GM23338 (cell line): ENCODE measurements at places on chromosomes 12 and 14. TPM values are rescaled to one million over a fixed set of nuclear protein-coding genes. Genes with fewer than 3 reads are reported as not detected.

DNA sequence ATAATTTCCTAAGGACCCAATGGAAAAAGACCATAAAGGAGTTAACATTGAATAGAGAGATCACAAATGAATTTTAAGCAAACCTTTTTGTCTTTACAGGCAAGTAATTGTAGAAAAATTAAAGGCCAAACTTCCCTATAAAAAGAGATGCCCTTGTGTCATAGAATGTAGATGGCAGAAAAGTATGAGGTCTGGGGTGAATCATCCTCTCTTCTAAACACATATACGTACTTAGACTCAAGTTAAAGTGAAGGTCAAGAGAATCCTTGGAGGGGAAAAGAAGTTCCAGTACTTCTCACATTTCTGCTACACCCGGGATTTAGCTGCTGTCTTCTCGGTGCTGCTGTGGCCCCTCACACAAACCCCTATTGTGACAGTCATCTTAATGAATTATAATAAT lies 116.2 kb upstream of the ARID2 start:
- H3K27me3 ChIP-seq: no peaks in the 10 kb centered on the region
- H3K4me1 ChIP-seq: no peaks in the 10 kb centered on the region
- no peak overlapping the region for H3K27ac ChIP-seq
- no peaks in the 10 kb centered on the region for H3K36me3 ChIP-seq

- no peak overlapping the region for H3K27ac ChIP-seq
- peaks cover 12% of the 10 kb centered on the region for H3K4me1 ChIP-seq
- no peaks in the 10 kb centered on the region for H3K36me3 ChIP-seq
- no peaks in the 10 kb centered on the region for H3K27me3 ChIP-seq
- no peak overlapping the region for H3K4me3 ChIP-seq
- no peak for DNase-seq
Observed at GRCh38 chr14:73452341-73453186, 5.8 kb downstream of the NUMB start.

GRCh38 chr12:1488908-1489381 lies 105.4 kb downstream of the FBXL14 start:
- H3K4me1 ChIP-seq: no peaks in the 10 kb centered on the region
- peak; percentile 21 for DNase-seq

DNA sequence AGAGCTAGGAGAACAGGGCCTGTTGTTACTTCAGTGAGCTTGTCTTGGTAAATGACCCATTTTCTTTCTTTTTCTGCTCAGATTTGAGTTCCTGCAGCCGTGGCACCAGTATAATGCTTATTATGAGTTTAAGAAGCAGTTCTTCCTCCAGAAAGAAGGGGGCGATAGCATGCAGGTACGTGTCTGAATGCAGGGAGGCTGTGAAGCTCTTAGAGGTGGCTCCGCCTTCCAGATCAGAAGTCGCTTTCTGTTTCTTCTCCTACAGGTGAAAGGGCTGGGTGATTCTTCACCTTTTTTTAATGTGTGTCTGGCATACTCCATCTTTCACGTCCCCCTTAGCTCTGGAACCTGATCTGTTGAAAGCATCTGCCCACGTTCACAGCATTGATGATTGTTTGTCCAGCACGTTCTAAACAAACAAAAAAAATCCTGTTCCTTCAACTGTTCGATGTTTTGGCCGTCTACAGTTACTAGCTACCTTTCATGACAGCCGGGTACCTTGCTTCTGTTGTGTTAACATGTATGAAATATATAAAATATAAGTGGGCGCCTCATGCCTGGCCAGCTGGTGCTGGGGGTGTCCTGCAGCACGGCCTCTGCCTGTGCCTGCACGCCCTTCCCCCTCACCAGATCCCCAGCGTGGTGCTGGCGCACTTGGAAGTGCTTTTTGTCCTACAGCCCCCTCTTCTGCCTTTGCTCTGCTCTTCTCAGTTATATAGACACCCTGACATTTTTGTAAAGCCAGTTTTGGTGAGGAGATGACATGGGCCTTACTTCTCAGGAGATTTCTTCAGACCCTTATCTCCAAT lies 44.6 kb downstream of the SFSWAP start:
- H3K27ac ChIP-seq: no peak overlapping the region
- no peak overlapping the region for H3K4me3 ChIP-seq
- H3K4me1 ChIP-seq: peaks cover 9% of the 10 kb centered on the region
- H3K36me3 ChIP-seq: peaks cover 51% of the 10 kb centered on the region
- DNase-seq: peak; percentile 92

DNA sequence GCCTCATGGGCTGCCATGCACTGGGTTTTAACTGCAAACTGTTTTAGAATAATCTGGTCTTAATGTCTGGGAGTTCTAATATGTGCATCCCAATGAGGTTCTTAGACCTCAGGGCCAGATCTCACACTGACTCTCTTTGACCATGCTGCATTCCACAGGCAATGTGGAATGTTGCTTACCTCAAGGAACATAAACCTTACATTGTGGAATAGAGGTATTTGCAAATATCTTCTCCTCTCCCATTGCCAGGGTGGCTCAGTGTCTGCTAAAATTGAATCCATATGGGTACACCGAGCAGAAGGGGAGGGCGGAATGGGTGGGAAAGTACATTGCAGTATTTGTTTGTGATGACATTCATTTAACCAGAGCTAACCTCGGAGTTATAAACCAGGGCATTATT lies 78.6 kb downstream of the CHST11 start:
- H3K4me3 ChIP-seq: no peak overlapping the region
- no peaks in the 10 kb centered on the region; the same call in 1 of the 2 replicates for H3K36me3 ChIP-seq
- H3K27ac ChIP-seq: no peak overlapping the region
- DNase-seq: no peak
- H3K27me3 ChIP-seq: no peaks in the 10 kb centered on the region
- peaks cover 26% of the 10 kb centered on the region for H3K4me1 ChIP-seq

The ARMH4 gene
- 20.2 and 30.8 TPM in 2 replicates for total RNA-seq

The RND1 gene
- total RNA-seq: 7.4 and 10.4 TPM in 2 replicates

- no peaks in the 10 kb centered on the region for H3K36me3 ChIP-seq
- no peak for DNase-seq
- no peak overlapping the region for H3K4me3 ChIP-seq
- no peaks in the 10 kb centered on the region for H3K4me1 ChIP-seq
Observed at GRCh38 chr14:93993382-93993781, 3.7 kb upstream of the CCDC197 start.

GRCh38 chr12:59850268-59850667 lies 254.4 kb downstream of the SLC16A7 start:
- no peak overlapping the region for H3K4me3 ChIP-seq
- H3K4me1 ChIP-seq: peaks cover 7% of the 10 kb centered on the region; the same call in 1 of the 2 replicates
- H3K27me3 ChIP-seq: no peaks in the 10 kb centered on the region
- H3K36me3 ChIP-seq: no peaks in the 10 kb centered on the region

The RNASE4 gene
- total RNA-seq: 1.6 and 2.0 TPM in 2 replicates

GRCh38 chr12:67390273-67390672 lies 121.1 kb downstream of the CAND1 start:
- H3K4me1 ChIP-seq: peaks cover 6% of the 10 kb centered on the region
- DNase-seq: no peak
- no peak overlapping the region for H3K27ac ChIP-seq
- no peaks in the 10 kb centered on the region for H3K36me3 ChIP-seq

The GALNT8 gene
- 7.7 and 8.4 TPM in 2 replicates for total RNA-seq

The TAS2R50 gene
- total RNA-seq: 3.4 and 5.7 TPM in 2 replicates

DNA sequence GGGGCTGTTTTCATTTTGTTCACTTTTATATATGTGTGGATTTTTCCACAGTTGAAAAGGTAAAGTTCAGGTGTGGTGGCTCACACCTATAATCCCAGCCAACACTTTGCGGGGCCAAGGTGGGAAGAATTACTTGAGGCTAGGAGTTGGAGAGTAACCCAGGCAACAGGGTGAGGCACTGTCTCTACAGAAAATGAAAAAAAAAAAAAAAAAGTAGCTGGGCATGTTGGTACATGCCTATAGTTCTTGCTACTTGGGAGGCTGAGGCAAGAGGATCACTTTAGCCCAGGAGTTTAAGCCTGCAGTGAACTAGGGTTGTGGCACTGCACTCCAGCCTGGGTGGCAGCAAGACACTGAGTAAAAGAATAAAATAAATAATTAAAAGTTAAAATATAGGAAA lies 326.5 kb downstream of the NAV3 start:
- H3K27me3 ChIP-seq: no peaks in the 10 kb centered on the region
- no peak overlapping the region for H3K27ac ChIP-seq
- no peak for DNase-seq
- no peaks in the 10 kb centered on the region for H3K36me3 ChIP-seq

- DNase-seq: peak; percentile 49
- H3K27ac ChIP-seq: peak overlapping the region; percentile 74
- H3K4me1 ChIP-seq: peaks cover 21% of the 10 kb centered on the region
- H3K27me3 ChIP-seq: no peaks in the 10 kb centered on the region
Observed at GRCh38 chr12:32270818-32271710, 128.3 kb upstream of the FGD4 start.

GRCh38 chr12:2378835-2379330 lies 326.1 kb downstream of the CACNA1C start:
- H3K36me3 ChIP-seq: no peaks in the 10 kb centered on the region
- no peaks in the 10 kb centered on the region for H3K27me3 ChIP-seq
- H3K4me3 ChIP-seq: no peak overlapping the region

DNA sequence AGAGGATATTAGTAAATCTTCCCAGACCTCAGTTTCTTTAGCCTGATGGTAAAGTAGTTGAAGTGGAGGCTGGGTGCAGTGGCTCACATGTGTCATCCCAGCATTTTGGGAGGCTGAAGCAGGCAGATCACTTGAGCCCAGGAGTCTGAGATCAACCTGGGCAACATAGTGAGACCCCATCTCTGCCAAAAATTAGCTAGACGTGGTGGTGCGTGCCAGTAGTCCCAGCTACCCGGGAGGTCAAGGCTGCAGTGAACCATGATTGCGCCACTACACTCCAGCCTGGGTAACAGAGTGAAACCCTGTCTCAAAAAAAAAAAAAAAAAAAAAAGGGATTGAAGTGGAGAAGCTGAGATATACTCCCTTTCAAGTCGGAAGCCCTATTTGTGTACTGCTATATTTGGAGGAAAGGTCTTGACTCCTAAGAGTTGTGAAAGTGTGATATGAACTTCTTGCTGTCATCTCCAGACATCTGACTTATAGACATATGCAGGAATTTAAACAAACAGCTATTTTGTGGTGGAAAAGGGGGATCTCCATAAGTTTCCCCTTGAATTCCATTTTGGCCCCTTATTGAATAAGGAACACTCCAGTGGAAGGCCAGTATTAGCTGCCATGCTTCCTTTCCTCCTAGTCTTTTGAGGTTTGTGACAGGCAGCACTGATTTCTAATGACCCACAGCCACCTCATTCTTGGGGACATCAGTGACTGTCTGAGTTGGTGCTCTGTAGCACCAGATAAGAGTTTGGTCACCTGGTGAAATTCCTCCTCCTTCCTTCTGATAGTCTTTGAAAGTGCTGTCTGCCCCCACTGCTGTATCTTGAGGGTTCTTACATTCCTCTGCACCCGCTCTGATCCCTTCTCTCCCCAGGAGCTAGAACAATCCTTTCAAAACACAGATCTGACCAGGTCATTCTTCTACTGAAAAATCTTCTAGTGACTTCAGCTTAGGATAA lies 7.4 kb downstream of the ELK3 start:
- no peak overlapping the region for H3K27ac ChIP-seq
- no peak overlapping the region for H3K4me3 ChIP-seq
- H3K27me3 ChIP-seq: 0 out of 2 replicates have a peak, but pooled peaks cover under 1% of the 10 kb centered on the region
- no peaks in the 10 kb centered on the region for H3K36me3 ChIP-seq
- no peak for DNase-seq
- peaks cover 5% of the 10 kb centered on the region for H3K4me1 ChIP-seq

GRCh38 chr12:11581179-11581755 lies 68.2 kb upstream of the ETV6 start:
- H3K27me3 ChIP-seq: no peaks in the 10 kb centered on the region
- H3K36me3 ChIP-seq: no peaks in the 10 kb centered on the region
- peaks cover 4% of the 10 kb centered on the region; the same call in 1 of the 2 replicates for H3K4me1 ChIP-seq
- H3K27ac ChIP-seq: no peak overlapping the region
- H3K4me3 ChIP-seq: no peak overlapping the region

- no peak overlapping the region for H3K4me3 ChIP-seq
- no peak overlapping the region for H3K27ac ChIP-seq
- H3K4me1 ChIP-seq: no peaks in the 10 kb centered on the region
- DNase-seq: no peak
Observed at GRCh38 chr14:28673056-28673455, 93.5 kb upstream of the FOXG1 start.

GRCh38 chr14:25658988-25659387 lies 609.0 kb upstream of the STXBP6 start:
- H3K4me1 ChIP-seq: no peaks in the 10 kb centered on the region
- no peaks in the 10 kb centered on the region for H3K27me3 ChIP-seq
- no peak overlapping the region for H3K27ac ChIP-seq
- H3K36me3 ChIP-seq: no peaks in the 10 kb centered on the region

GRCh38 chr14:64696355-64696857 lies 7.8 kb upstream of the PLEKHG3 start:
- H3K4me1 ChIP-seq: peaks cover 48% of the 10 kb centered on the region
- no peaks in the 10 kb centered on the region for H3K27me3 ChIP-seq
- H3K27ac ChIP-seq: no peak overlapping the region
- no peaks in the 10 kb centered on the region for H3K36me3 ChIP-seq

DNA sequence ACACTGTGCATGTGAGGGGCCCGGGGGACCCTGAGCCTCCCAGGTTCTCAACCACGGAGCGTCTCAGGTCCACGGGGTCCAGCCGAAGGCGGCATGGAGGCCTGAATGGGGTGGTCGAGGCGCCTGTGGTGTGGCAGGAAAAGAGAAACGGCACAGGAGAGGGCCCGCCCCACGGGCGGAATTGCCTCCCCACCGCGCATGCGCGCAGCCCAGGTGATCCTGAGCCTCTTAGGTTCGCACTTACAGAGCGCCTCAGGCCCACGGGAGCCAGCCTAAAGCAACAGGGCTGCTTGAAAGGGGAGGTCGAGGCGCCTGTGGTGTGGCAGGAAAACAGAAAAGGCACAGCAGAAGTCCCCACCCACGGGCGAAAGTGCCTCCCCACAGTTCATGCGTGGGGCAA lies 311.0 kb downstream of the ALG10 start:
- H3K4me3 ChIP-seq: no peak overlapping the region
- no peak overlapping the region for H3K27ac ChIP-seq
- no peaks in the 10 kb centered on the region for H3K4me1 ChIP-seq
- no peaks in the 10 kb centered on the region for H3K27me3 ChIP-seq
- DNase-seq: no peak

The HOXC6 gene
- not detected in 2 replicates for total RNA-seq
